ENCODE measurements at places on chromosomes 5 and 9. TPM values are rescaled to one million over a fixed set of nuclear protein-coding genes. Genes with fewer than 3 reads are reported as not detected.

- H3K27ac ChIP-seq = no peak overlapping the region
- DNase-seq = no peak
- no peak overlapping the region for H3K4me3 ChIP-seq
- no peaks in the 10 kb centered on the region for H3K4me1 ChIP-seq
Observed at GRCh38 chr5:175691761-175692160, 33.9 kb downstream of the HRH2 start.

GRCh38 chr9:87517732-87518131 is 20.1 kb downstream of the DAPK1 start:
- peaks cover 60% of the 10 kb centered on the region for H3K4me1 ChIP-seq
- no peak for DNase-seq
- no peak overlapping the region for H3K27ac ChIP-seq

- no peaks in the 10 kb centered on the region for H3K4me1 ChIP-seq
- no peaks in the 10 kb centered on the region for H3K36me3 ChIP-seq
- no peaks in the 10 kb centered on the region for H3K27me3 ChIP-seq
- H3K4me3 ChIP-seq = no peak overlapping the region
Observed at GRCh38 chr9:76218117-76218885, 175.9 kb downstream of the RFK start.

- peaks cover 8% of the 10 kb centered on the region for H3K4me1 ChIP-seq
- H3K36me3 ChIP-seq = no peaks in the 10 kb centered on the region
- H3K4me3 ChIP-seq = no peak overlapping the region
- DNase-seq = no peak
- H3K27me3 ChIP-seq = no peaks in the 10 kb centered on the region
Observed at GRCh38 chr5:92807085-92807484, 773.9 kb downstream of the NR2F1-AS1 start.

DNA sequence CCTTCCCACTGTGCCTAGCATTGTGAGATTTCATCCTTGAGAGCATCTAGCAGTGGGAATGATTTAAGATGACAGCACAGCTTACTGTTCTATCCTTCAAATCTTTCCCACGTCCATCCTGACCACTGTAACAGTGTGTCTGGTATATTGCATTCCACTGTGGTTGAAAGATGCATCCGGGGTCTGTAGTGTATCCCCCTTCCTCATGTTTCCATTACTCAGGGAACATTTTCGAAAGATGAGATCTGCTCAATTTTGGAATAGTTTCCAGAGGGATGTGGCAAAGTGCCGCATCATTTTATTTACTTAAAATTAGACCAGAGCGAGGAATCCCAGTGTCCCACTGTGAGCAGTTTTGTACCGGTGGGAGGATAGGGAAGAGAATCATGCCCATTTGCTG is 407.1 kb upstream of the PAPPA start:
- DNase-seq = no peak
- no peaks in the 10 kb centered on the region for H3K36me3 ChIP-seq

GRCh38 chr5:136222580-136223235 is 29.7 kb upstream of the SMIM32 start:
- H3K4me3 ChIP-seq = no peak overlapping the region
- no peaks in the 10 kb centered on the region for H3K4me1 ChIP-seq
- peaks cover 10% of the 10 kb centered on the region for H3K36me3 ChIP-seq
- no peak overlapping the region for H3K27ac ChIP-seq
- H3K27me3 ChIP-seq = no peaks in the 10 kb centered on the region

- peaks cover 6% of the 10 kb centered on the region for H3K36me3 ChIP-seq
- H3K27ac ChIP-seq = no peak overlapping the region
- no peak overlapping the region for H3K4me3 ChIP-seq
- peaks cover 8% of the 10 kb centered on the region for H3K4me1 ChIP-seq
Observed at GRCh38 chr5:132470010-132470392, 20.6 kb downstream of the IRF1 start.

- DNase-seq = no peak
- H3K36me3 ChIP-seq = no peaks in the 10 kb centered on the region
- no peak overlapping the region for H3K4me3 ChIP-seq
- peaks cover 5% of the 10 kb centered on the region for H3K27me3 ChIP-seq
Observed at GRCh38 chr9:129471201-129472019, 149.5 kb downstream of the C9orf50 start.

DNA sequence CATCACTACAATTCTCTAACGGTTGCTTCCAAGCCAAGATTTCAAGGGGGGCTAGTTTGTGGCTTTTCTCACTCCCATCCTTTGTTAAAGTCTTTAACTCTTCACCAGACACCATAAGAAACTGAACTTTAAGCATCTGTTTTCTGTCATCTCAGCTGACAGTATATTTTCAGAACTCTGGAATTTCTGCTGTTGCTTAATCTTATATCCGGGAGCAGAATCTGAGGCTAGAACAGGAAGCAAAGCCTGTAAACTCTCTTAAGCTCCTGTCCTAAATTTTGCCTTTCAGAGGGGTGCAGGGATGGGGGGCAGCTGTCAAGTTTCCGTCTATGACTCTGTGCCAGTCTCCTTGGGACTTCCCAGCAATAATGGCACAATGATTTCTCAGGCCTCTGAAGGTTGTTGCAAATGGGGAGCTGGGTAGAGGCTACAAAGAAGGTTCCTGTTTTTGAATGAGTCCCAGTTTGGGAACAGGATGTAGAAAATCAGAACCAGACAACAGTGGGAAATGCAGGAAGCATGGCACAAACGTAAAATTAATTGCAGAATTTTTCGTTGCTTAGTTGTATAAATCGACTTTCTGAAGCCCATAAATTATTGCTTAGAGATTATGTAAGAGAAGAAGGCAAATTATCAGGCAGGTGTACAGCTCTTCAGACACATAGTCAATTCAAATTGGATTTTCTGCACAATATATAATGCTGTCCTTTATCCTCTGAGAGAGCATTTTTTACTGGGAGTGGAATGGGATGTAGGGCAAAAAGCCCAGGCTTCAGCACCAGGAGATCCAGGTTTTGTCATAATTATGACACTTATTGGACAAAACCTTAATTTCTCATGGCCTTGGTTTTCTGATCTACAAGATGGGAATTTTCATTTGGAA is 430.9 kb downstream of the DMAC1 start:
- H3K27ac ChIP-seq = no peak overlapping the region
- H3K4me3 ChIP-seq = no peak overlapping the region
- H3K4me1 ChIP-seq = peaks cover 3% of the 10 kb centered on the region
- no peaks in the 10 kb centered on the region for H3K36me3 ChIP-seq

DNA sequence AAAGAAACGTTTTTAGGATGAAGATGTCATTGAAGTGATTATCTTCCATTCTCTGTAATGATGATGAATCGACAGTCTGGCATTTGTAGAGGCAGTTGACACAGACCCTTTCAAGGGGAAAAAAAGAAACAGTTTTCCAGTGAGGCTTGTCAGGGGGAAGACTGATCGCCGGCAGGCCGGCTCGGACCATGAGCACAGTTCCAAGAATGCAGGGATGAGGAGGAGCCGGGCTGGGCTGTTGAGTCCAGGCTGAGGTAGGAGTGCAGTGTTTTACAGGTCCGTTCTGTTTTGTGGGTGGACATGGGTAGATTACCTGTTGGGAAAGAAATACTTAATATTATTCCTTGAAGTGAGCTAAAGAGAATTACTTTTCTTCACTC is 194.6 kb downstream of the AOPEP start:
- H3K36me3 ChIP-seq = no peaks in the 10 kb centered on the region
- no peak overlapping the region for H3K4me3 ChIP-seq
- peaks cover 25% of the 10 kb centered on the region for H3K4me1 ChIP-seq
- no peak overlapping the region for H3K27ac ChIP-seq
- DNase-seq = no peak

DNA sequence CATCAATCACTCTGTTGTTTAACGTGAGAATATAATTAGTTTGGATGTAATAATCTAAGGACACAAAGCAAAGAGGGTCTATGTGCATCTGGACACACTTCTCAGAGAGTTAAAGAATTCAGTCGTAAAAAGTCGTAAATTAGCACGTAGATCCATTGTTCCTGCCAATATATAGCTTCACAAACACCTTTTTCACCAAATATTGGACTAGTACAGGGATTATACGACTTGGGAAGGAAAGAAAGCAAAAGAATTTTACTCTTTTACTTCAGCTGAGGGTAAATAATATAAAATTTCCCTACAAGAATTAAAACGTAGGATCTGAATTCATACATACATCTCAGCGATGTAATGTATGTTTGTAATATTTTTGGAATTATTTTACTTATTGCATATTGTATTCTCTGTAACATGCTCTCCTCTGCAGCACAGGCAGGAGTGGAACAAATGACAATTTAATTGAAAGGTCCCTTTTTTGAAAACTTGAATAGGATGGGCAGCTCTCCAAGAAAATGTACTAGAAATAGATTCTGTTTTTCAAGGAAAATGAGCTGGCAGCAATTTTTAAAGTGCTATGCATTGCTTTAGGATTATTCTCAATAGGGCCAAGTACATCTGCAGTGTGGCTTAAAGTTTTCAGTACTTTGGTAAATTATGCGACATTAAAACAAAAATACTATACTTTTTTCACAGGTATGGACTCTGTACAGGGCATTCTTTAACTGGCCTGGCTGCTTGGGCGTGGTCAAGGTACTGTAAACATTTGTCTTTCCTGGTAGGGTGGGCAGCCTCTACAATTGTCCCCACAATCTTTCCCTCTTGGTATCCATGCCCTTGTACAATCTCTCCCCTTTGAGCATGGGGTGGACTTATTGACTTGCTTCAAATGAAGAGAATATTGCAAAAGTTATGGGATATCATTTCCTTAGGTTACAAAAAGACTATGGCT is 39.7 kb upstream of the HSD17B4 start:
- H3K36me3 ChIP-seq = no peaks in the 10 kb centered on the region
- peaks cover 2% of the 10 kb centered on the region for H3K4me1 ChIP-seq
- DNase-seq = no peak
- no peaks in the 10 kb centered on the region for H3K27me3 ChIP-seq
- peak overlapping the region; percentile 97 for H3K4me3 ChIP-seq

DNA sequence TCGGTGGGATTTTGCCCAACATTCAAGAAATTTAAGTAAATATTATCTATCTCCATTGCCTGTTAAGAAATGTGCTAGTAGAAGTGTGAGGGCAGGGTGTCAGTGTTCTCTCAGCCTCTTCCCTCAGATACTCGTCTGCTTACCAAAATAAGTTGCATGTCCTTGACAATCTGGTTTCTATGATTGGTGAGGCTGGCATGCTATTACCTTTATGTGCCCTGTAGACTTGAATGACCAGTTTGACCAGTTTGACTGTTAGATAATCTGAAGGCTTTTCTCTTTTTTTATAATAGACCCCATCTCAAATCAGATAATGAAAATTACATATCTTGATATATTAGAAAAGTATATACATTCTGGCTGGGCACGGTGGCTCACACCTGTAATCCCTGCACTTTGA is 348 bp downstream of the CATSPER3 start:
- peaks cover 7% of the 10 kb centered on the region for H3K27me3 ChIP-seq
- DNase-seq = no peak
- no peaks in the 10 kb centered on the region for H3K36me3 ChIP-seq
- no peak overlapping the region for H3K27ac ChIP-seq
- peaks cover 20% of the 10 kb centered on the region for H3K4me1 ChIP-seq
- no peak overlapping the region for H3K4me3 ChIP-seq

- H3K4me3 ChIP-seq = peak overlapping the region; percentile 65
- H3K27ac ChIP-seq = peak overlapping the region; percentile 56
- peaks cover 37% of the 10 kb centered on the region for H3K4me1 ChIP-seq
- H3K36me3 ChIP-seq = no peaks in the 10 kb centered on the region
- no peak for DNase-seq
Observed at GRCh38 chr9:129493002-129493705, 127.7 kb downstream of the C9orf50 start.

DNA sequence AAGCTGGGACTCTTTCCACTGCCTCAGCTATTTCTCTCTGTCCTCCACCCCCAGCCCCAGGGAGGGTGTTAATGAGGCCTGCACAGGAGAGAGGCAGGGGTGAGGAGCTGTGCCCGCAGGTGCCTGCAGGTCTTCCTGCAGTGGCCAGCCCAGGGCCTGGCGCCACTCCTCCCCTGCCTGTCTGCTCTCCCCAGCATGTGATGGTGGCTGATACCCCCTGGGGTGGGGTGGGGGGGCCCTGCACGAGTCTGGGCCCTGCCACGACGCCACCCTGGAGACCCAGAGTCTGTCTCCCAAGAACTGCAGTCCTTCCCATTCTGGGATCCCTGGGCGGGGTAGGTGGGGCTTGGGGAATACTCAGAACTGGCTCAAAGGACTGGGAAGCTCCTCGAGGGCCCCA is 166.4 kb upstream of the SMIM23 start:
- H3K4me1 ChIP-seq = peaks cover 22% of the 10 kb centered on the region
- DNase-seq = no peak
- H3K27ac ChIP-seq = no peak overlapping the region
- peaks cover 5% of the 10 kb centered on the region for H3K27me3 ChIP-seq
- peaks cover 11% of the 10 kb centered on the region for H3K36me3 ChIP-seq

- H3K4me1 ChIP-seq = no peaks in the 10 kb centered on the region
- no peak for DNase-seq
- H3K27ac ChIP-seq = no peak overlapping the region
Observed at GRCh38 chr5:117859176-117859575, 1129.2 kb downstream of the DTWD2 start.

The BRD9 gene
- total RNA-seq = 104 TPM

The GFPT2 gene
- total RNA-seq = 11.6 TPM

The FOXD4 gene
- 0.76 TPM for total RNA-seq

All from glutamatergic neuron (in vitro differentiated cells).